Thyroid gland (tissue), 4 donors: ENCODE measurements at places on chromosomes 11 and 22. TPM values are rescaled to one million over a fixed set of nuclear protein-coding genes. Genes with fewer than 3 reads are reported as not detected.

STK33 gene
- 34.4 TPM for total RNA-seq

DYNC2H1 gene
- 39.7 TPM for total RNA-seq

SMIM38 gene
- 0.45 TPM for total RNA-seq

OTUB1 gene
- total RNA-seq = 130 TPM

TMEM191B gene
- not detected for total RNA-seq

SELENOH gene
- total RNA-seq = 271 TPM
